ENCODE measurements at places on chromosomes 7 and 10. TPM values are rescaled to one million over a fixed set of nuclear protein-coding genes. Genes with fewer than 3 reads are reported as not detected.

Gene FAM3C
- 18.4 TPM for total RNA-seq

Gene SCART1
- 2.0 TPM for total RNA-seq

Gene ITGA8
- total RNA-seq: not detected

Gene FAM25C
- not detected for total RNA-seq

Gene CYP26C1
- 0.10 TPM for total RNA-seq

Gene ARMH3
- total RNA-seq: 25.2 TPM

Measured in activated CD8-positive, alpha-beta T cell treated with anti-CD3 and anti-CD28 coated beads, Interleukin-2, amount 10 ng/mL, durations not matched to agents 7 days and 5 days (primary cell).